ENCODE measurements at places on chromosomes 16 and 17. TPM values are rescaled to one million over a fixed set of nuclear protein-coding genes. Genes with fewer than 3 reads are reported as not detected.

Gene MC1R
- 8.2 TPM for total RNA-seq

Gene KCTD19
- total RNA-seq = 0.11 TPM

Gene MPV17L
- 5.1 TPM for total RNA-seq

Gene TAC4
- total RNA-seq = not detected

Gene FCSK
- total RNA-seq = 9.6 TPM

Gene CCL14
- total RNA-seq = not detected

Gene STAC2
- 0.32 TPM for total RNA-seq

Gene CDRT15L2
- total RNA-seq = not detected

Gene HOXB6
- total RNA-seq = not detected

Gene PGS1
- total RNA-seq = 28.4 TPM

Gene CTRL
- 0.32 TPM for total RNA-seq

Gene NUBP1
- total RNA-seq = 22.0 TPM

Gene UBALD1
- 4.3 TPM for total RNA-seq

Gene GRIN2A
- total RNA-seq = under 0.01 TPM

Gene SOCS7
- total RNA-seq = 15.3 TPM

Gene MRPL27
- total RNA-seq = 64.1 TPM

Gene SPNS2
- total RNA-seq = 1.3 TPM

Gene BAIAP3
- 0.11 TPM for total RNA-seq

Gene HCRT
- total RNA-seq = not detected

Gene CASKIN1
- under 0.01 TPM for total RNA-seq

Gene MRPS34
- total RNA-seq = 36.3 TPM

Gene TBCD
- 38.8 TPM for total RNA-seq

Gene MT1B
- total RNA-seq = not detected

Gene KRT40
- total RNA-seq = not detected

Gene SLFN14
- not detected for total RNA-seq

Gene ADPRM
- total RNA-seq = 14.3 TPM

Gene ANKRD13B
- total RNA-seq = 7.1 TPM

Gene FOXC2
- 2.7 TPM for total RNA-seq

Gene HES7
- not detected for total RNA-seq

Gene PPP1R27
- not detected for total RNA-seq

Gene PEX12
- total RNA-seq = 9.8 TPM

Gene ANKRD40CL
- not detected for total RNA-seq

Gene GLP2R
- 0.22 TPM for total RNA-seq

Gene TMEM114
- total RNA-seq = not detected

Gene TBC1D3C
- total RNA-seq = 0.32 TPM

Gene TLCD2
- 5.3 TPM for total RNA-seq

Gene CTRB1
- not detected for total RNA-seq

Gene CLEC10A
- total RNA-seq = not detected

Gene SLC9A5
- total RNA-seq = 1.0 TPM

Gene MYH2
- not detected for total RNA-seq

Gene CLUH
- total RNA-seq = 25.9 TPM

Gene SCN4A
- 0.13 TPM for total RNA-seq

Data from articular chondrocyte of knee joint (primary cell).